ENCODE measurements at places on chromosomes 11 and 22.
A peak's percentile ranks its signal among the peaks of the same experiment; 100 is the strongest.

DNA sequence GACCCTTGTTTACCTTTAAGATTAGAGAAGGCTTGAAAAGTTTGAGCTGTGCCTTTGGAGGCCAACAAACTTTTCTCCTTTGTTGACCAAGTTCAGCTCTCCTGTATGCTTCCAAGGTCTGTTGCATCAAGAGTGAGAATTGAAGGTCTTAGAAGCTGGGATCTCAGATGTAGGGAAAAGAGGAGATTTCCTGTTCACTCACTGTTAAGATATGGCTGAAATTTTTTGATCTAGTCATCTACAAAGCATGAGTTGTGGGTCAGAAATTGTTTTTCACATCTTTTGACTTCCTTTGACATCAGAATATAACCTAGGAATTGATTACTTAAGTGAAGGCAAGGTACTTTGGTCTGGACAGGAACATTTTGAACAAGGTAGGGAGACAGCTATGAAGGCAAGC lies 12.1 kb downstream of the OR51B4 start:
- no peak for DNase-seq

GRCh38 chr11:100821198-100821597 lies 134.1 kb downstream of the ARHGAP42 start:
- DNase-seq: no peak

DNA sequence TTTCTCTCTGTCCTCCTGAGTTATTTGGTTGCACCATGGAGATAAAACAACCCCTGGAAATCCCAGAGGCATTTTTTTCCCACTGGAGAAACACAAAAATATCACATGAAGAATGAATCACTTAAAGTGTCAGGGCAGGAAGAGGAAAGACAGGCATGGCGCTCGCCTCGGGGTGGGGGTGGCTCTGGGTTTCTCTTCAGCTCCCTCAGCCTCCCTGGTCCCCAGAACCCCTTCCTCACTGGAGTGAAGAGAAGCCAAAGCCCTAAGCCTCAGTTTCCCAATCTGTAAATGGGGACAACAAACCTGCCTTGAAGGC lies 938 bp downstream of the SHISAL1 start:
- DNase-seq: peak; percentile 86

GRCh38 chr11:43989162-43989981 lies 46.9 kb downstream of the C11orf96 start:
- no peak for DNase-seq

DNA sequence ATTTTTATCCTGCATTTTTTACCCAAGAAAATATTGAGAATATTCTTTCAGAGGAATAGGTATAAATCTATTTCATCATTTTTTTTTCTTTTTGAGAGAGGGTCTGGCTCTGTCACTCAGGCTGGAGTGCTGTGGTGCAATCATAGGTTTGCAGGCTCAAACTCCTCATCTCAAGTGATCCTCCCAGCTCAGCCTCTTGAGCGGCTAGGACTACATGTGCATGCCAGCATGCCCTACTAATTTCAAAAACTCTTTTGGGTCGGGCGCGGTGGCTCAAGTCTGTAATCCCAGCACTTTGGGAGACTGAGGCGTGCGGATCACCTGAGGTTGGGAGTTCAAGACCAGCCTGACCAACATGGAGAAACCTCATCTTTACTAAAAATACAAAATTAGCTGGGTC lies 20.3 kb upstream of the PTPRJ start:
- DNase-seq: no peak

- no peak for DNase-seq
Measured at GRCh38 chr11:129410395-129410960, 34.8 kb downstream of the BARX2 start.

GRCh38 chr11:122116591-122116990 lies 576 bp upstream of the BLID start:
- no peak for DNase-seq

DNA sequence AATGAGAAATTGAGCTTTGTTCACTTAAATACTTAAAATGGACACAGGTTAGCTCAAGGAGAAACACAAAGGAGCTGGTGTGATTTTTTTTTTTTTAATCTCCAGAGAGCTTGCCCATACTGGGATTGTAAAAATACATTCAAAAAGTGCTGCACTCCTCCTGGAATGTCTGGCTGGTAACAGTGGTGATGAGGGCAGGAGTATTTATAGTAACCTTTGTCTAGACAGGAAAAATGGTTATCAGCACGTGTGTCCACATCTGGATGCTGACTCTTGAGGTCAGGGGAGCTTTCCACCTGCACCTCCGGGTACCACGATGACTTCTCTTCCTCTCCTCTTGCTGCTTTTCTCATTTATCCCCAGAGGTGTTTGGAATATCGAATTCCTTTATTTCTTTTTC lies 30.1 kb downstream of the EXT2 start:
- no peak for DNase-seq

- DNase-seq: no peak
Measured at GRCh38 chr11:11973361-11973800, 35.0 kb downstream of the DKK3 start.

DNA sequence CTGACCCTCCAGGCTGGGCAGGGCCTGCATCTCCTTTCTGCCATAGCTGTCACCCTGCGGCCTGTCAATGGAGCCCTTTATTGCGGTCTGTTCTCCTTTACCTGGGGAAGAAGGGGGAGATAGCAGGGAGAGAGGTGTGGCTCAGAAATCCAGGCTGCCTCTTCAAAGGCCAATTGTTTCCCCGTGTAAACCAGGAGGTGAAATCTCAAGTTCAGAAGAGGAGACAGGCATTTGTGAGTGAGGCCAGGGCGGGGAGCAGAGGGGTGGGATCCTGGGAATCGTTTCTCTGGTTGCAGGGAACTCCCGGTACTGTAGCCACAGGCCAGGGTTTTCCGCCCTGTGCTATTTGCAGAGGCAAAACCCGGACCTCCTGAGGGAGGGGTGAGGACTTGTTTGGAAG lies 9.1 kb downstream of the DCPS start:
- DNase-seq: no peak

- DNase-seq: no peak
Measured at GRCh38 chr22:30637701-30638114, 2.1 kb downstream of the SLC35E4 start.

GRCh38 chr11:86671531-86672006 lies 847 bp downstream of the ME3 start:
- DNase-seq: peak; percentile 7

GRCh38 chr11:67522338-67522737 lies 908 bp downstream of the CABP2 start:
- DNase-seq: no peak

GRCh38 chr11:102523189-102523570 lies 7.4 kb downstream of the MMP7 start:
- DNase-seq: peak; percentile 81

DNA sequence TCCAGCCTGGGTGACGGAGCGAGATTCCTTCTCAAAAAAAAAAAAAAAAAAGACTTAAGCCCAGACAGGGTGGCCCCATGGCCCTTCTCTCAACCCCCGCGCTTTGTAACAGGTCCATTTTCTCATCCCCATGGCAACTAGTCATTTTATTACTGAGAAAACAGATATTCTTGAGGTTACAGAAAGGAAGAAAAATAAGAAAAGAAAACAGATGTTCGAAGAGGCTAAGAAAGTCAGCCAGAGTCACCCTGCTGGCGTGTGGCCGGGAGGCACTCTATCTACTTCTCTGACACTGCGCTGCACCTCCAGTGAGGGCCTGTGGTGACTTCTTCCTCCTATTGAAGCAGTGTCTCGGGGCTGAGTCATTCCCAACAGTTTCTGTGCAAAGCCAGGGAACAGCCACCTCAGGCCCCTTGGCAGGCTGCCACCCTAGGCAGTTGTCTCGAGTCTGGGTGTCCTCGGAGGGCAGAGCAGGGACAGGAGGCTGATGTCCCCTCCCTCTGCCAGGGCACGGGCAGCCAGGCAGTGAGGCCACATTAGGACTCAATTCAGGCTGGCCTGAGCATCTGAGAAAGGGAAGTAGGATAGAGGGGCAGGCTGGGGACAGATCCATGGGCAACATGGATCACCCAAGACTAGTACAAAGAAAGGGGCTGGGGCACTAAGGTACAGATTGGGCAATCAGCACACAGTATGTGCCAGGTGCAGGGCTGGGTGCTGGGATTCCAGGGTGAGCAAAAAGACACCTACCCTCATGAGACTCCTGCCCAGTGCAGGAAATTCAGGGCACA lies 16.4 kb upstream of the SYVN1 start:
- peak; percentile 81 for DNase-seq

DNA sequence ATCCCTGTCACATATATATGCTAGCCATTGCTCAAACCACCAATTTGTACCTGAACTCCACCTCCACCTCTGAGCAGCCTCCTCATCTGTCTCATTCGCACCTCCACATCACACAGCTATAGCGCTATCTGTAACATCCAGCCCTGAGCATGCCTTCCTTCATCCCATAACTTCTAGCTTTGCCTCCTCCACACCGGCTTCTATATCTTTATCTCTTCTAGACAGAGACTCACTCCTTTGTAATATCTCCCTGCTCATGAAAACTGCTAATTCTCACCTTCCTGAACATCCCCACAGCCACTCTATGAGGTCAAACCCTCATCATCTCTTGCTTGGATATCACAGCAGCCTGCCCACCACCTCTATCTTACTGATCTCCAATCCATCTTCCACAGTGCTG lies 5.9 kb downstream of the SIAE start:
- DNase-seq: no peak

- no peak for DNase-seq
Measured at GRCh38 chr11:123525097-123525496, 95.0 kb downstream of the GRAMD1B start.

DNA sequence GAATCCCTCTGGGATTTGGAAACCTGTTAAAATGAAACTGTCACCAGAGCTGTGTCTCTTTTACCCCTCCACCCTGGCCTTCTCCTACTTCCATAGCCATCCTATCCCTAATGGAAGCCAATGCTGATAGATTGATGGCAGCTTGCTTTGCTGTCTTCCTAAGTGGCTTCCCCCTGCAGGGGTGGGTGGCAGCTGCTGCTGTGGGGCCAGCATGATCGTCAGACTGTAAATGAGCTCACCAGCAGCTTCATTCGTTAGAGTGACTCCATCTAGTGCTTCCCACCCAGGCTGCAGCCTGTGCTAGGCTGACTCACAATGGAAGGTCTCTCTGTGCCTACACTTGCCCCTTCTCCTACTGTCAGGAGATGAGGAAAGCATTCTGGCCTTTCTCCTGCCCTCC lies 311.0 kb downstream of the BUD13 start:
- DNase-seq: no peak

- peak; percentile 45 for DNase-seq
Measured at GRCh38 chr11:77418155-77418970, 55.5 kb downstream of the PAK1 start.

DNA sequence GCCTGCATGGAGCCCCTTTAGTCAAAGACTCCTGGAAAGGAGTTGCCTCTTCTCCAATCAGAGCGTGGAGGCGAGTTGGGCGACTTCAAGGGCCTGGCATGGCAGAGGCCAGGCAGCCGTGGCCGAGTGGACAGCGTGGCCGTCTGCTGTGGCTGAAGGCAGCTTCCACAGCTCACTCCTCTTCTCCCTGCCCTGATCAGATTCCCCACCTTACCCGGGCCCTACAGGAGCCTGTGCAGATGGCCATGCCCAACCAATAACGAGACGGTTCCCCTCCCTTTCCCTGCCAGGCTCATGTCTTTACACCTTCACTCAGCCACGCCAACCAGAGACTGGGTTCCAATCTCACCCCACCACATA lies 20.0 kb upstream of the SLC22A12 start:
- DNase-seq: no peak

DNA sequence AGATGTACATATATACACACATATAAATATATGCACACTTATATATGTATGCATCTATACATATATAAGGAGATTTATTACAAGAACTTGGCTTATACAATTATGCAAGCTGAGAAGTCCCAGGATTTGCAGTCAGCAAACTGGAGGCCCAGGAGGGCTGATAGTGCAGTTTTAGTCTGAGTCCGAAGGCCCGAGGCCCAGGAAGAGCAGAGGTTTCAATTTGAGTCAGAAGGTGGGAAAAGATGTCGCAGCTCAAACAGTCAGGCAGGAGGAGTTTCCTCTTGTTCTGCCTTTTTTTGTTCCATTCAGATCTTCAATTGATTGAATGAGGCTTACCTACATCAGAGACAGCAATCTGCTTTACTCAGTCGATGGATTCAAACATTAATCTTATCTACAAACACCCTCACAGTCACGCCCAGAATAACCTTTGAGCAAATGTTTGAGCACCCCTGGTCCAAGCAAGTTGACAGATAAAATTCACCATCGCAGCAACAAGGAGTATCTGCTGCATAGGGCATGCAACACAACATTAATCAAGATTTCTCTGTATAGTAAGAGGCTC lies 4.0 kb upstream of the SGSM1 start:
- DNase-seq: no peak

GRCh38 chr11:42407341-42407740 lies 904.5 kb upstream of the API5 start:
- no peak for DNase-seq

DNA sequence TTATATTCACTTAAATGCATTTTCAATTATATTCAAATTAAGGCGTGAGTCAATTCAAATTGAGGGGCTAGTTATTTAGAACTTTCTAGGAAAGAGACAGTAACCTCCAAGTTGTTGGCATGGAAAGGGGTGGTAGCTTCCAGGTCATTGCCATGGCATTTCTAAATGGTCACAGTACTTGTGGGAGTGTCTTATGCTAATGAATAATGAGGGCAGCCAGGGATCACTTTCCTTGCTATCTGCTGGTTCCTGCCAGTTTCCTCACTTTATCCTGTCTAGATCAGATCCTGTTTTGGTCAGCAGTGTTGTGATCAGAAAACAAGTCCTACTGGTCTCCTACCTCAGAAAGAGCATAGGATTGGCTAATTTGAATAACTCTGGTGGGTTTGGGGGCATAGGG lies 21.8 kb upstream of the RNASEH2C start:
- DNase-seq: no peak

- DNase-seq: no peak
Measured at GRCh38 chr11:102408339-102408738, 44.2 kb downstream of the TMEM123 start.

DNA sequence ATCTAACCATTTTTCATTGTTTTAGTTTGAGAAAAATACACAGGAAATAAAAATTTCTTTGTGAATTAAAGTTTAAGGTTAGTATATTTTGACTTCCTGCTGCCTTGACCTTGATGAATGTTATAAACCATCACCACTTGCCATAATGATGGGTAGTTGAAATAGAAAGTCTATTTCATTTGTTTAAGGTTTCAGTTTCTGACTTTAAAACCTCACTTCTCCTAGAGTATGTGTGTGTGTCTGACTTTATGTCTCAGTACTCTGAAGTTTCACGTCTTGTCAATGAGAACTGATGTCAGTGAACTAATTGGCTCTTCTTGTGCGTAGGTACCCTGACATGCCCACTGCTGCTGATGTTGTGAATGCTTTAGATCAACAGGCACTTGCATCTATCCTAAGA lies 188.2 kb downstream of the METTL15 start:
- no peak for DNase-seq

GRCh38 chr11:57741132-57742086 lies at the start of gene SELENOH:
Gene SELENOH (plus strand): TSS chr11:57741491. CDS start chr11:57741596, 105 bp downstream.
- peak; percentile 95 for DNase-seq

Measured in inflammatory macrophage treated with lipopolysaccharide for 1 hour (primary cell).